GM20000 (cell line): ENCODE measurements at places on chromosomes 2 and 18.

- no peak for DNase-seq
Observed at GRCh38 chr2:230969659-230970015, 26.3 kb upstream of the SPATA3 start.

DNA sequence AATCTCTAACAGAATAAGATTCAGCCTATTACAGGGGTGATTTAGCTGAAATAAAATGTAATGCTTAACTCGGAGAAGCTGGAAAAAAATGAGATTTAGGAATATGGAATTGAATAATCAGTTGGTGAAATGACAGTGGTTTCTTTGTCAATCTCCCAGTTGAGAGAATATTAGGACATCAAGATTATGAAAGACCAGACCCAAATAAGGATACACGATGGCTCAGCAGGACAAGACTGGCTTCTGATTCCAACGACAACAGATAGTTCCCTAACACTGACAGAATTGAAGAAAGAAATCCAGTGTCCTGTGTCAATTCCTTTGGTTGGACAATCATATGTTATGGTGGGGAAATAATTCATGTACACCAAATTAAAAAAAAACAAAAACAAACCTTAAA, 55.8 kb downstream of the HRH4 start:
- no peak for DNase-seq

GRCh38 chr18:36112302-36112701, 16.8 kb downstream of the SLC39A6 start:
- DNase-seq, result no peak

DNA sequence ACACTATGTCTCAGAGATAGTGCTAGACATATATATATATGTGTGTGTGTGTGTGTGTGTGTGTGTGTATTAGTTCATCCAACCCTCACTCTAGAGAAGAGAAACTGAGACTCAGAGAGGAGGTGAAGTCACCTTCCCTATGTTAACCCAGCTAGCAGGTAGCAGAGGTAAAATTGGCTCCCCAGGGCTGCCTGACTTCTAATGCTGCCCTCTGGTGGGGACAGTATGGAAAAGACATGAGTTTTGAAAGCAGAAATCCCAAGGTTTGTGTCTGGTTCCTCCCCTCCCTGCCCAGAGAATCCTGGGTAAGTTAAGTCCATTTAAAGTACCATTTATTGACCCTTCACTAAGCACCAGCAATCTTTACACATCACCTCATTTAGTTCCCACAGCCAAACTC, 137.7 kb downstream of the THNSL2 start:
- DNase-seq, result peak; percentile 34

- no peak for DNase-seq
Observed at GRCh38 chr2:127906206-127906926, 20.6 kb upstream of the AMMECR1L start.

- no peak for DNase-seq
Observed at GRCh38 chr2:82511894-82512293, 1947.2 kb downstream of the SUCLG1 start.

- no peak for DNase-seq
Observed at GRCh38 chr2:239442192-239442591, 41.4 kb upstream of the HDAC4 start.
